ENCODE measurements at places on chromosomes 5 and 9.

DNA sequence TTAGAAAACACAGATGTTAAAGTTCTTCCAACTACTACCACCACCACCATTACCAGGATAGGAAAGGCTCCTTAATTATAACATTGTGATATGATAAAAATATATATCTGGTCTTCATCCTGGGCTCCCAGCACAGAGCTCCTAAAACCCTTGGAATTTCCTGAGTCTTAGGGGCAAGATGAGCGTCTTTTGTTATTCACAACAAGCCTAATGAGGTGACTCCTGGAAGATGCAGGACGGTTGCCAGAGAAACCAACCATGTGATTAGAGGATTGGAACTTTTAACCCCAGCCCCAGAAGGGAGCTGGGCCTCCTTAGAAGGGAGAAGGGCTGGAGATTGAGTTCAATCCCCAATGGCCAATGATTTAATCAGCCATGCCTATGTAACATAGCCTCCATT is 148.0 kb upstream of the ADRA1B start:
- no peak for DNase-seq

- no peak for DNase-seq
Observed at GRCh38 chr5:137584262-137584661, 85.1 kb upstream of the SPOCK1 start.

GRCh38 chr9:110997847-110998246 is 40.4 kb downstream of the LPAR1 start:
- DNase-seq = no peak

DNA sequence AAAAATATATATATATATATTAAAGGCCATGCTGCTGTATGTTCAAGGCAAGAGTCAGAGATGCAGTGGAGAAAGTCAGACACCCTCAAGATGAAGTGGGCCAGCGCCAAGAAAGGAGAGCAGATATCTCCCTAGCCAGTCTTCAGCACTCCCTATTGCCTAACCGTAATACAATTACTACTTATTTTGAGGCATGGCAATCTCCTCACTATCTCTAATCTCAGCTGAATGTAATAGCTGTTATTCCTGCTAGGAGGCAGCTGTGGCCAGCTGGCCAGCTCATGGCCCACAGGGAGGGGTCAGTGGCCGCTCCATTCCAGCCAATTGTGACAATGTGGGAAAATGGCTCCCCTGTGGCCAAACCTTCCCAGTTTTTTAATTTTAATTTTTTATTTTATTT is 87.5 kb upstream of the FBXW11 start:
- no peak for DNase-seq

DNA sequence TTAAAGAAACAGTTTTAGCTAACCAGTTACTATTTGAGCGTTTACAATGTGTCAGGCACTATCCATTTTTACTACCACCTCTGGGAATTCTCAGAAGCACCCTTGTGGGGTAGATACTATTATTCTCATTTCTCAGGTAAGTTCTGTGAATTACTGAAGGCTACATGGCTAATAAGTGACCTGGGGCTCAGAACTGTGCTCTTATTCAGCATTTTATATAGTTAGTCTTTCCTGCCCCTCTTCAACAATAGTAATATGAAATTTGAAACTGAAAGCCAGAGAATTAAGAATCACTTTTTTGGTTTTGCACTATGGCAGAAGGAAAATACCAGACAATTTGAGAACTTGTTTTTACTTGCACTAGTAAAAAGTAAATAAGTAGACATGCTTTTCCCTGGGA is 11.8 kb downstream of the ELL2 start:
- no peak for DNase-seq

DNA sequence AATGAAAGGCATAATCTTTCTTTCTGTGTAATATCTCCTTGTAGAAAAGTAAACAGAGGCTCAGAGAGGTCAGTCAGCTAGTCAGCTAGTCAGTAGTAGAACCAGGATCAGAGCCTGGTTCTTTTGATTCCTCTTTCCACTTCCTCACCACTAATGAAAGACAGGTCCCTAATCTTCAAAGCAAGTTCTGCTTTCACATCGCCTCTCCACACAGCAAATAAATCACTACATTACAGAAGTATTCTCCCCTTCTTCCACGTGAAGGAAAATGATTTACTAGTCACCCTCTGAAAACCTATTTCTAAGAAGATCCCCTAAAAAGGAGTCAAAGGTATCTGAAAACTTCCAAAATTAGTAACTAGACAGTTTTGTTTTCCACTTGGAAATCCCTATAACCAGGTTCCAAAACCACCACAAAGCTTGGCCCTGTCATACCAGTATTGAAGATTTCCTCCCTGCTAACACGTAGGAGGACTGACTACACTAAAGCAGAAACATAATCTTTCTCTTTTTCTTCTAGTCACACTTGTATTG is 140.5 kb upstream of the TARS1 start:
- no peak for DNase-seq

DNA sequence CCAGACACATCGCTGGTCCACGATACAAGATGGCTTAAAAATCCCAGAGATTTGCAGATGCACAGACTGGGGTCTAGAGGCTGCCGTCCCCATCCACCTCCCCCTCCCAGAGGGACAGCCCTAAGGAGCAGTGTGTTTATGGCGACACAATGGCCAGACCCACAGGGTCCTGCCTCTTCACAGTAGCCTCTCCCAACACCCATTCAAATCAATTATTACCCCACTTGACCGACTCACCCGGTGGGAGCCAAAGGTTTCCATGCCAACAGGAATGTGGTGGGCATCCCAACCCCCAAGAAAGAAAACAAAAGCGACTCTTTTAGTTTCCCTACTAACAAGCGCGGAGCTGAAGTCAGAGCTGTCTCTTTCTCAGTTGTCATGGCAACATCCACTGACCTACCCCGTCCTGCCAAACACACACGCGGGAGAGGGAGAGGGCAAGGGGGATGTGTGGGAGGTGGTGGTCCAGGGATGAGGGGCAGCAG is 209.0 kb downstream of the TTLL11 start:
- DNase-seq = no peak

DNA sequence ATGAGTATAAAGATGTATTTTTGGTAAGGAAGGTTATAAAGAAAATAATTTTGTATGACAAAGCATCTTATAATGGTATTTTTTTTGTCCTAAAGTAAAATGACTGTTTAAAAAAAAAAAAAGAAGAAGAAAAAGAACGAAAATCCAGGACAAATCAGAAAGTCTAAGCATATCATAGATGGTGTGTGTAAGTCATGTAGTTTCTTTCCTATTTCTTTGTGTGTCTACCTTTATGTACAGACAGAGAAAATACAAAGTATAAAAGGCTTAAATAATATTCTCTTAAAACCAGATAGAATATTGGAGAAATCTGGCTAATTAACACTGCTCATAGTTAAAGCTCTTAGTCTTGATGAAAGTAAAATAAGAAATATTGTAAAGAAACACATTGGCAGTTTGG is 7.7 kb downstream of the RIGI start:
- DNase-seq = no peak

GRCh38 chr9:91221332-91221731 is 140.4 kb downstream of the AUH start:
- DNase-seq = no peak

All from amniotic stem cell (primary cell).